ENCODE measurements at places on chromosomes 5 and 9. TPM values are rescaled to one million over a fixed set of nuclear protein-coding genes. Genes with fewer than 3 reads are reported as not detected.

The OR1K1 gene
- total RNA-seq: not detected

The ENTPD2 gene
- total RNA-seq: not detected

The CKMT2 gene
- 1.0 TPM for total RNA-seq

The CARD6 gene
- 2.4 TPM for total RNA-seq

The DND1 gene
- 0.15 TPM for total RNA-seq

The WNK2 gene
- total RNA-seq: not detected

The SOWAHA gene
- not detected for total RNA-seq

The SPATA6L gene
- under 0.01 TPM for total RNA-seq

The C9orf50 gene
- total RNA-seq: 0.50 TPM

The GPR150 gene
- total RNA-seq: 0.59 TPM

The SLC27A6 gene
- 0.17 TPM for total RNA-seq

The GABRA1 gene
- total RNA-seq: not detected

All from bronchus fibroblast of lung (primary cell).